ENCODE measurements at places on chromosomes 13 and 19.

DNA sequence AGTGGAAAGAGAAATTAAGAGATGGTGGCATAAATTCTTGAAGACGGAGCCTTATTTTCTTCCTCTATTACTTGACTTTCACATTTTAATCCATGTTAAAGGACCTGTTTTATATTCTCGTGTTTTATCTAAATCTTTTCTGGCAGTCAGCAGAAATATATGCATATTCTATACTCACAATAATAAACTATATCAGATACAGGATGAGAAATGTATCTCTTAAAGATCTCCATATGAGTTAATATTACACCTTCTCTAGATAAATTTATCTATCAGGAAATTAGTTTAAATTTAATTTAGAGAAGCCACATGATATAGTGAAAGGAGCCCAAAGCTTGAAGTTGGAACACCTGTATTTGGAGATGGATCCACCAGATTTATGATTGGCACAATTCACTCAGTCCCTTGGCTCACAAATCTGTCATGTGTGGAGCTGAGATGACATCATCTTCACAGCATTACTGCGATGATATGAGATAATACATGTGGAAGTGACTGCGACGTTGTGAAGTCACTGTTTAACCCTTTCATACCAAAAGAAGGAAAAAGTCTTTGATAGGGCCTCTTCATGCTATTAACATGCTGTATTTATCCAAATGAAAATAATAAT is 216.4 kb downstream of the FGF14 start:
- DNase-seq, result no peak

DNA sequence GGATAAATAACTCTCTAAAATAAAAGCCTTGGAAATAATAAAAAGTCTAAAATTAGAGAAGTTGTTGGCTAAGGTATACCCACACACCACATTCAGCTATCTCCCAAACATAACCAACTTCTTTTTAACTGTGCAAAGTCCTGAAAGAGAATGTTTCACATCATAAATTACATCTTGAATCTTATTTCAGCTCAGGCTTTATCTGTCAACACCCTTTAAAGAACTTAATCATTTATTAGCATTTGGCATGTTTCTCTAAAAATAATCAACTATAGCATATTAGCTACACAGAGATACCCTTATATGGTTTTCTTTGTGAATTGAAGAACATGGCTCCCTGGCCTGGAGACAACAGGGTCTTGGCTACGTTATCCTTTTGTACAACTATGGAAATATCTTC is 6.9 kb downstream of the EDNRB start:
- no peak for DNase-seq

- DNase-seq, result no peak
Observed at GRCh38 chr19:41441321-41441945, 1.5 kb upstream of the ERICH4 start.

DNA sequence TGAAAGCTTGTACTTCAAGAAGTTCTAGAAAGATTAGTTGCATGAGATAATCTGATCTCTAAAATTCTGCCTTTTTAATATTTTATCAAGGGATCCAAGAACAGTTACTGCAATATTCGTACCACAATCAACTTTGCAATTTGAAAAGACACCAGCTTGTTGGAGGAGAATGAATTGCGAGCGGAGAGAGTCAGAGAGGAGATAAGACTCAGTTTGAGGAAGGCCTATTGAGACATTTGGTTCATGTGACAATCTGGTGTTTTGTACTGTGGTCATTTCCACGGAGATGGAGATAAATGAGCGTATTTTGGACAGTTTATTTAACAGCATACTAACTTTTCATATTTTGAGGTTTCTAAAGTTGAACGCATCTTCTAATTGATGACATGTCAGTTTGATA is 1276.0 kb downstream of the EFNB2 start:
- DNase-seq, result no peak

DNA sequence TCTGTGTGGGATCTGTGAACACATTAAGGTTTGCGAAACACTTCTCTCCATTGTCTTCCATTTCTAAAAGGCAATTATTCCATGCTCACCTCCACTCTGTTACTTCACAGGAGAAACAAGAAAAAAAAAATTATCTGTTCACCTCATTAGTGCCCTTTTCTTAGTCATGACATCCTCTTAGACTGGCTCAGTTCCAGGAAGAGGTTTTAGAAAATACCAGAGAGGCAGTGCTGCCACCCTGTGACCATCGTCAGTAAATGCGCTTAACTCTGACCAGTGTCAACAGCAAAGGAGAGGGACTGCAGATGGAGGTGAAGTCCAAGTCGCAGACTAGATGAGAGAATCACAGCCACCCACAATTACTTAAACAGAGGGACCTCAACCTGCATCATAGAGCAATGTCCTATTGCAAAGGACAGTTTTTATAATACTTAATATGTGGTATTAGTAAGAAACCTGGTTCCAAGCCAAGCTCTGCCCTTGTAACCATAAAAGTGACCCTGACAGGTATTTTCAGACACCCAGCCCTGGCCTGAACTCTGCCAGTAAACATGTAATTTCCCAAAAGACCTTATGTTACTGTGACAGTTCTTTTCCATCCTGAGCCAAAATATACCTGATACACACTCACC is 19.4 kb downstream of the CEACAM21 start:
- peak; percentile 45 for DNase-seq

- no peak for DNase-seq
Observed at GRCh38 chr19:33280351-33280921, 21.9 kb downstream of the CEBPA start.

GRCh38 chr19:11495885-11496284 is 9.8 kb downstream of the ZNF653 start:
- no peak for DNase-seq

DNA sequence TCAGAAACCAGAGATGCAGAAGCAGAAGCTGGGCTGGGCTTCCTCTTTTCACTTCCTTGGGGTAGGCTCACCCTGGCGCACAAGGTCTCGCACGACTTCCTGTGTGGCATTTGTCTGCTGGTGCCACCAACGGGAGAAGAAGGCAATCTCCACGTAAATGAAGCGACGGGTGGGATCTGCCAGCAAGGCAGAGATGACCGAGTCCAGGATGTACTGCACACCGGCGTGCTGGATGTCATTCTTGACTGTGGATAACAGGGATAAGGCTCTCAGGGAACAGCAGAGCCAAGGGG is 1.3 kb downstream of the MAN2B1 start:
- DNase-seq, result no peak

- DNase-seq, result no peak
Observed at GRCh38 chr13:113343692-113343968, 20.3 kb downstream of the GRTP1 start.

GRCh38 chr13:39676315-39676876 is 20.9 kb downstream of the COG6 start:
- DNase-seq, result peak; percentile 74

- no peak for DNase-seq
Observed at GRCh38 chr13:102273111-102273510, 128.7 kb downstream of the FGF14 start.

DNA sequence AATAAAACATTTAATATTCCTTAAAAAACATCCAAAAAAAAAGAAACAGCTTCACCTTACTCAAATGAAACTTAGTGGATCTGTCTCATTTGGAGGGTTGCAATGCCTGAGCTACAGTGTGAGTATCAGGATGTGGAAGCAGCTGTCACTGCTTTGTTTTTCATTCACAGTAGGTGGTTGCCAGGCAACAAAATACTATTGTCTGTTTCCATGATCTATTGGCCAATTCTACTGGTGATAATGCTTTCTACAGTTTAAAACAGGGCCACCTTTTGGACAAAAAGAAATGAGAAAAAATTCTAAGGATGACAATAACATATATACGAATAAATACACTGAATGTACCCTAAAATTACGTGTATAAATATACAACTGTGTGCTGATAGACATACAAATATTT is 3.0 kb downstream of the ENOX1 start:
- DNase-seq, result peak; percentile 82

DNA sequence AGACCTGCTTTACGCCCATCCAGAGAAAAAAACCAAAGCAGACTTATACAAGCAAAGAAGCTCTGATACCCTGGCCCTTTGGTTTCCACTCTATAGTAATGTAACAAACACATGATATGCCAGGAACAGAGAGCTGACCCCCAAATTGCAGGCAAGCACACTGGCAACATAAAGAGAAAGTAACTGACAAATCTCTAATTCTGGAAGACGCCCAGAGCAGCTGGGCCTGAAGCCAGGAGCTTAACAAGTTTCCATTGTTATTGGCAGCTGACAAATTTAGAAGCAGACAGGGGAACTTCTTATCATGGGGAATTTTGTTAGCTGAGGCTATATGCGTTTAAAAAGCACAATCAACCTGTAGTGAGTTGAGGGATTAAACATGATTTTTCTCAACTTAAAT is 158.0 kb downstream of the DLEU7 start:
- DNase-seq, result peak; percentile 84

GRCh38 chr19:42216653-42217519 is 591 bp downstream of the DEDD2 start:
- DNase-seq, result no peak

- no peak for DNase-seq
Observed at GRCh38 chr13:38514575-38514974, 164.9 kb downstream of the UFM1 start.

DNA sequence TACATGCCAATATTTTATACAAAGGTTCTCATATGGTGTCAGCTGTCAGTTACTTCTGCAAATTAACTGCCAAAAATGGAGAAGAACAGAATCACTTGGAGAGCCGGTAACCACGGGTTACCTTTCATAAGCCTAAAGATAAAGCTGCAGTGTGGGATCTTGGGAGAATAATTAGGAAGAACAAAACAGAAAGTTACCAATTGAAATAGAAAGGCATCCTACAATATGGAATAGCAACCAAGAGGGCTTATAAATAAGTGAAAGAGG is 74.2 kb downstream of the TSHZ3 start:
- peak; percentile 44 for DNase-seq

- peak; percentile 68 for DNase-seq
Observed at GRCh38 chr19:45901912-45902650, at the start of gene MYPOP. MYPOP (minus strand) TSS chr19:45902613; CDS start chr19:45901773, 840 bp downstream.

- DNase-seq, result no peak
Observed at GRCh38 chr13:93151277-93151676, 75.3 kb upstream of the GPC6 start.

DNA sequence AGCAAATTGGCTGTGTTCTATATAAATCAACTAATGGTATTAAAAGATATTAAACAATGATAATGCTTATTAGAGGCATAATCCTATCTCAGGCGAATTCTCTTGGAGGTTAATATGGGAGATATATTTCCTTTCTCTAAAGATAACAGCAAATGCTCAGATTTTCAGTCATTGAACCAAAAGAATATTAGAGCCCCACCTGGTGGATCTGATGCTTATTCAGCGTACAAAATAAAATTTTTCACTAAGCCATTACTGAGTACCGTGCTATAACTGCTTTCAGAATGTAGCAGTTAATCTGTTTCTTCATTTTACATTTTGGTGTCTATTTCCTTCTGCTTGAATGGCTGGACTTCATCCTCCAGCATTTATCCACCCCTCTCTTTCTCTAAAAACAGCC is 143.3 kb upstream of the IPO5 start:
- peak; percentile 58 for DNase-seq

DNA sequence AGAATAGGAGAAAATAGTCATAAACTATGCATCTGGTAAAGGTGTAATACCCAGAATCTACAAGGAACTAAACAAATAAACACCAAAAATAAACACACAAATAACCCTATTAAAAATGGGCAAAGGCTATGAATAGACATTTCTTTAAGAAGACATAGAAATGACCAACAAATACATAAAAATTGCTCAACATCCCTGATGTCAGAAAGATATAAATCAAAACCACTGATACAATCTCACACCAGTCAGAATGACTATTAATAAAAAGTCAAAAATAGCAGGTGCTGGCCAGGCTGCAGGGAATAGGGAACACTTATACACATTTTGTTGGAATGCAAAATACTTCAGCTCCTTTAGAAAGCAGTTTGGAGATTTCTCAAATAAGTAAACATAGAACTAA is 352.1 kb upstream of the SLITRK1 start:
- no peak for DNase-seq

DNA sequence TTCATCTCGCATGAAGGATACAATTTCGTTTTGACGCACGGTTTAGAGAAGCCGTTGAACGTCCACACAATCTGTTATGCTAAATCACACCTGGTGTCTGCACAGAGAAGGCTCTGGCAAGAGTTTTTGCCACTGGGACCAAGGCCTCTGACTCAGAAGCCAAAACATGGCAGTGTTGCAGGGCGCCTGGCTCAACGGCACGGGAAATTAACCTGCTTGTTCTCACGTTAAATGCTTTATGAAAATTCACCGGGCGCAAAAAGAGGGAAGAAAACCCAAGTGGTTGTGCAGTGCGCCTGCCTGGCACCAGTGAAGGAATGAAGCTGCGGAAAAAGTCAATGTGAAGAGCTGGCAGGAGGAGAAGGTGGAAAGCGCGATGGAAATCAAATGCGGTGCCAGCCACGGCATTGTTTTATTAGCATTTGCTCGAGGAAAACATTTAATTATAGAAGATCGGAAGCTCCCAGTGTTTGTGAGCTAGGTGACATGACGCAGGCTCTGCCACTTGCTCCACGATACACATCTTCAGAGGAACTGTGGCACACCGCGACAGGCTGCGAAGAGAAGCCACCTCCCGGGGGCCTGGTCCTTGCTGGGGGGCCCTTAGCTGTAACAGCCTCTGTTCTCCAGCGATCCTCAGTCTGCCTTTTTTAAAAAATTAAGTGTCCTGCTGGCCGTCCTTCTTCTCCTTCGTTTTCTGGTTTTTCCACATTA is 126.2 kb downstream of the ZIC5 start:
- DNase-seq, result no peak
